ENCODE measurements at places on chromosomes 4 and X.

DNA sequence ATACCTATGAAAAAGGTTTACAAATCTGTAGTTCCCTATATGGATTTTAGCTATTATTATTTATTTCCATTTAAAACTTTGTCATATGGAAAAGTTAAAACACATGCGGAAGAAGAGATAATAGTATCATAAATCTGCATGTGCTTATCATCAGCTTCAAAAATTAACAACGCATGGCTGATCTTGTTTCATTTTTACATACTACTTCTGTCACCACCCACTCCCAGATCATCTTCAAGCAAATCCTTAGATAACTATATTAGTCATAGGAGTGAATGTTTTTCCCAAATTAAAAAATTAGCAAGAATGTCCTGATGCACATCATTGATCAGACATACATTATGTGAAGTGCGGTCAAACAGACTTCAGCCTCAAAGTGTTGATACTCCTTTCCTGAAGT is 24.6 kb upstream of the MOB1B start:
- DNase-seq, result no peak

DNA sequence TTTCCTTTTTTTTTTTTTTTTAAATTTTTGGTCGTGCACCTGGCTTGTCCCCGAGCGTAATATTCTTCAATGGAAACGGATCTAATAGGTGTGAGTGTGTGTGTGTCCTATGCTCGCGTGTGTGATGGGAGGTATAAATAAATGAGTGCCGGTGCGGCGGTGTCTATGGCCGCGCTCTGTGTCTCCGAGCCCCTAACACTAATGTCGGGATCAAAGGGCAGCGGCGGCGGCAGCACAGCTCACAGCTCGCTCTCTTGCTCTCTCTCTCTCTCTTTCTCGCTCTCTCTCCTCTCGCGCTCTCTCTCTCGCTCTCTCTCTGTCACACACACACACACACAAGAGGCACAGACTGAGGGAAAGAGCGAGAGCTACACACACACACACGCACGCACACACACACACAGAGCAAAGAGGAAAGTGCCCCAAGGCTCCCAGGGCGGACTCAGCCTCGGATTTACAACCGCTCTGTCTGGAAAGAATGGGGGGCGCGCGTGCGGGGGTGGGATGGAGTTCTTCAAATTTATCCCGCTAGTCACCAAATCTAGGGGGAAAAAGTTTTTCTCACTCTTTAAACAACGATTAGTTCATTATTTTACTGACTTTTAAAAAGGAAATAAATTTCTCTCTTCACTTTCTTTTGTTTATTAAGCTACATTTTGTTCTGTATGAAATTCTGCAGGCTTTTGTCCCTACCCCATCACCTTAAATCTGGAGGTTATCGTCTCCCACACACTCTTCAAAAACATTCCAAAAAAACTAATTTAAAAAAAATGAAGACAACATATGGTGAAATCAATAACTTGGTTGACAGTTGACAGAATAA is at the start of gene ZNF827:
Gene ZNF827, minus strand, starts transcription at position 206 of the 823 bp plus-strand sequence. CDS start 416 bp downstream, outside the sequence.
- peak; percentile 81 for DNase-seq

- DNase-seq, result no peak
These were observed 17.9 kb downstream of the CNOT6L start for GRCh38 chr4:77801260-77801608.

DNA sequence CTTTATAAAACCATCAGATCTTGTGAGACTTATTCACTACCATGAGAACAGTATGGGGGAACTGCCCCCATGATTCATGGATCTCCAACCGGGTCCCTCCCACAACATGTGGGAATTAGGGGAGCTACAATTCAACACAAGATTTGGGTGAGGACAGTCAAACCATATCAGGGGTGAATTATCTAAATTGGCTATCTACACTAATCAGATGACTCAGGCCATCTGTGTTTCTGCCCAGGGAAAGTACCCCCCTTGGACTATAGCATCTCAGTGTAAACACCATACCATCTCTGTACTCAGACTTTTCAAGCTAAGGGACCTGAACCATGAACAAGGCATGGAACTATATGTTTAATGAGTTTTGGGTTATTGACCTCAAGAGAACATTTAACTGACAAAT is 76.8 kb downstream of the LNX1 start:
- DNase-seq, result no peak

- DNase-seq, result no peak
These were observed 21.1 kb upstream of the HSFX4 start for GRCh38 chrX:149908308-149908707.

DNA sequence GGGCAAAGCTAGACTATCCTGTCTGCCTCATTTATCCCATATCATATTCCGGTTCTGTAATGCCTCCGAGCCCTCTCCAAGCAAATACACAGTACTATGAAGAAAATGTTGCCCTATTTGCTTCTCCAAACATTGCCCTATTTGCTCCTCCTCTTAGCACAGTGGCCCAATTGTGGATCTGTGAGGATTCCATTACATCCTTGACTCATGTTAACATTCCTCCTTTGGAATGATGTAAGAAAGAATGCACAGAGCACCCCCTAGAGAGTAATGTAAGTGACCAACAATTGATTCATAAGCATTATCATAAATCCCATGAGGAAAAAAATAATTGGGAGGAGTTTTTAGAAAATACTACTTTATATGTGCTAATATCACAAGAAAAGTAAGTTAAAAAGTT is 11.3 kb upstream of the BTC start:
- DNase-seq, result no peak

GRCh38 chrX:41589634-41590270 is 99.0 kb upstream of the GPR34 start:
- no peak for DNase-seq

GRCh38 chrX:133335027-133335426 is 80.3 kb downstream of the GPC4 start:
- DNase-seq, result no peak

- DNase-seq, result peak; percentile 31
These were observed 615 bp downstream of the NEXMIF start for GRCh38 chrX:74924449-74925224.

Measured in CD4-positive, alpha-beta T cell treated with Interferon alpha-2 for 1 hour (primary cell).